Immature natural killer cell (primary cell): ENCODE measurements at places on chromosomes 2 and 18.

DNA sequence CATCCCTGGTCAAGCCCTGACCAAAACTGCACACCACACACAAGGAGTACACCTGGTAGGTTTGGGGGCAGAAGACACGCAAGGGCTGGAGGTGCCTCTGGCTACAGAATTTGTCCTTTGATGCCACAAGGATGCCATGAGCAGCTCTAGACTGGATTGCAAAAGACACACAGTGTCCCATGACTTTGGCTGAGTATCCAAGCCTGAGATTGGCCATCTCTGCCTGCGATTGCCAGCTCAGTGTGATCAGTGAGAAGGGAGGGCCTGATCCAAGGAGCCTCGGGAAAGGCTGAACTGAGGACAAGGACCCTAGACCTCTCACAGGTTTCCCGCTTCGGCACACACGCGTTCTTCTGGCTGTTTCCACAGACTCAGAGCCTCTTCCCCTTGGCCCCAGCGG, 60.0 kb upstream of the FOSL2 start:
- no peaks in the 10 kb centered on the region for H3K27me3 ChIP-seq
- no peak for DNase-seq
- H3K36me3 ChIP-seq = peaks cover 42% of the 10 kb centered on the region
- peaks cover 8% of the 10 kb centered on the region for H3K4me1 ChIP-seq
- H3K27ac ChIP-seq = no peak overlapping the region
- H3K4me3 ChIP-seq = no peak overlapping the region

GRCh38 chr2:149989447-149990063, 402.0 kb upstream of the MMADHC start:
- no peaks in the 10 kb centered on the region for H3K27me3 ChIP-seq
- H3K36me3 ChIP-seq = no peaks in the 10 kb centered on the region
- no peak overlapping the region for H3K4me3 ChIP-seq
- H3K4me1 ChIP-seq = no peaks in the 10 kb centered on the region
- no peak for DNase-seq

GRCh38 chr2:190909680-190910079, 29.1 kb downstream of the GLS start:
- no peak overlapping the region for H3K27ac ChIP-seq
- DNase-seq = no peak
- no peaks in the 10 kb centered on the region for H3K27me3 ChIP-seq
- peaks cover 6% of the 10 kb centered on the region for H3K36me3 ChIP-seq
- no peak overlapping the region for H3K4me3 ChIP-seq

DNA sequence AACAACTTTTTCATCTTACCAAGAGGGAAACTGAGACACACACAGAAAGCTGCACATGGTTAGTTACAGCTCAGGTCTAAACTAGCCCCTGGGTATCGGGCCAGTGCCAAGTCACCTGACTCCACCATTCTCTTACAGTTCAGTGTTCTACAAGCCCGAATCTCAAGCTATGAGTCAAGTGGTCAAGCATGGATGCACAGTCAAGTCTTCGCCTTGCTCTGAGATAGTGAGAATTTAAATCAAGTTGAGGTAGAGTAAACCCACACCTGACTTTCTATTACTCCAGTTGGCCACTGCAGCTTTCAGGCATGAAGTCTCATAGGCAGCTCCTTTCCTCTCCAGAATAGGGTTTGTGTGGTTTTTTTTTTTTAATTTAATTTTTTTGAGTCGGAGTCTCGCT, 34.5 kb upstream of the ARL5A start:
- no peak overlapping the region for H3K27ac ChIP-seq
- peaks cover 1% of the 10 kb centered on the region for H3K27me3 ChIP-seq
- no peak overlapping the region for H3K4me3 ChIP-seq
- H3K4me1 ChIP-seq = no peaks in the 10 kb centered on the region

GRCh38 chr2:186060744-186061440, 322.3 kb downstream of the FSIP2 start:
- no peaks in the 10 kb centered on the region for H3K27me3 ChIP-seq
- H3K4me3 ChIP-seq = no peak overlapping the region
- H3K36me3 ChIP-seq = no peaks in the 10 kb centered on the region
- DNase-seq = no peak
- H3K27ac ChIP-seq = no peak overlapping the region

DNA sequence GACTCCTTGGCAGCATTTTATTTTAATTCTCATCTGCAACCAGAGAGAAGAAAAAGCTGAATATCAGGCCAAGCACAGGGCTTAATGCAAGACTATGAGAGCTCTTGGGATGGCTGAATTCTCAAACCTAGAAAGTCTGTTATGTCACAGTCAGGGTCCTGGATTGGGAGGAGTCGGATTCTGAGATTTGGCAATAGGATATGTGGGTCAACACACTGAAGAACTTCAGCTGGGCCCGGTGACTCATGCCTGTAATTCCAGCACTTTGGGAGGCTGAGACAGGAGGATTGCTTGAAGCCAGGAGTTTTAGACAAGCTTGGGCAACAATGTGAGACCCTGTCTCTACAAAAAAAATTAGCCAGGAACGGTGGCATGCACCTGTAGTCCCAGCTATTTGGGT, 102.4 kb downstream of the COL3A1 start:
- H3K27ac ChIP-seq = no peak overlapping the region
- no peaks in the 10 kb centered on the region for H3K36me3 ChIP-seq
- no peaks in the 10 kb centered on the region for H3K4me1 ChIP-seq
- no peak overlapping the region for H3K4me3 ChIP-seq
- no peak for DNase-seq
- H3K27me3 ChIP-seq = no peaks in the 10 kb centered on the region

DNA sequence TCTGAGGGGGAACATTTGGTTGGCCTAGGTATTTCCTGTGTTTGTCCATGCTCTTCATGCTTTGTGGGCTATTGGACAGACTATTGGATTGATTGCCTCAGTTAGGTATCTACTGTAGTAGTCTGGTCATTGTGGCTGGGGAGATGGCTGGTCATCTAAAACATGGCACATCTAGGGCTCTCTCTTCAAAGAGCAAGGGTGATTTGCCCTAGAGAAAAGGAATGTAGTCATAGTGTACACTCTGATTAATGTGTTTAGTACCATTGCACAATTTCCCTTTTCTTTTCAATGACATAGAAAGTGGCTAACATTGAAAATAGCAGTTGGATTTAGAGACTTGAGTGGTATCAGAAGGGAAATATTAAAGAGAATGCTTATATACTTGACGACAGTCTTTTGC, 114.3 kb downstream of the LCLAT1 start:
- no peaks in the 10 kb centered on the region for H3K27me3 ChIP-seq
- no peaks in the 10 kb centered on the region for H3K36me3 ChIP-seq
- no peaks in the 10 kb centered on the region for H3K4me1 ChIP-seq
- DNase-seq = no peak

GRCh38 chr2:156573710-156574109, 137.5 kb downstream of the GPD2 start:
- no peak for DNase-seq
- H3K4me1 ChIP-seq = peaks cover 12% of the 10 kb centered on the region
- peaks cover 33% of the 10 kb centered on the region for H3K36me3 ChIP-seq
- no peak overlapping the region for H3K4me3 ChIP-seq
- H3K27ac ChIP-seq = no peak overlapping the region

DNA sequence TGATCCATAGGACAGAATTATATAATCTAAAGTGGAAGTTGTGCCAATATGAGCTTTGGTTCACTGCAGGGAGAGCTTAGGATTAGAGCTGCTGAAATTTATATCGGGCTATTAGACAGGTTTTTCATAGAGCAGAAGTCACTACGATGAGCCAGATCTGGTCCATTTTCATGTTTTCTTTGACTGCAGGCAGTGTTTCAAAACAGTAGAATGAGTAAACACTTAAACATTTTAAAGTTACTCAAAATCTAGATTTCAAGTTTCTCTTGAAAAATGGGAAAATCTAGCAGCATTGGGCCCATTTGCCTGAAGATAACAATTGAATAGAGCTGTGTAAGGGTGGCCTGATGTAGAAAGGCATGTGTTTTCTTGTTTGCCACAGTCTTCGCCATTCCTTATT, 14.5 kb upstream of the ADAM23 start:
- H3K27ac ChIP-seq = no peak overlapping the region
- H3K27me3 ChIP-seq = peaks cover 2% of the 10 kb centered on the region
- H3K4me1 ChIP-seq = no peaks in the 10 kb centered on the region
- H3K4me3 ChIP-seq = no peak overlapping the region
